ENCODE measurements at places on chromosomes 6 and 20.
A peak's percentile ranks its signal among the peaks of the same experiment; 100 is the strongest.

DNA sequence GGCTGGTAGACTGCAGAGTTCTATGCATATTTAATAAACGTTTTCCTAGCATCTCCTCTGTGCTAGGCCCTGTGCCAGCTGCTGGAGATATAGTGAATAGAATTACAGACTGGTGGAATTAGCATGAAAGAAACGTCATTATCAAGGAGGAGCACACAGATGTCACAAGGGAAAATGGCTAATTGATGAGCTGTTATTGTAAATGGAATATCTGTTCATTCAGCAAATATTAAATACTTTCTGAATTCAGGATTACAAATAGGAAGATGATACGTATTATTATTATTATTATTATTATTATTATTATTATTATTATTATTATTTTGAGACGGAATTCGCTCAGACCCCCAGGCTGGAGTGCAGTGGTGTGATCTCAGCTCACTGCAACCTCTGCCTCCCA lies 1.2 kb downstream of the AAR2 start:
- no peak for DNase-seq

- peak; percentile 56 for DNase-seq
Observed at GRCh38 chr20:25309395-25310267, 61.7 kb downstream of the PYGB start.

DNA sequence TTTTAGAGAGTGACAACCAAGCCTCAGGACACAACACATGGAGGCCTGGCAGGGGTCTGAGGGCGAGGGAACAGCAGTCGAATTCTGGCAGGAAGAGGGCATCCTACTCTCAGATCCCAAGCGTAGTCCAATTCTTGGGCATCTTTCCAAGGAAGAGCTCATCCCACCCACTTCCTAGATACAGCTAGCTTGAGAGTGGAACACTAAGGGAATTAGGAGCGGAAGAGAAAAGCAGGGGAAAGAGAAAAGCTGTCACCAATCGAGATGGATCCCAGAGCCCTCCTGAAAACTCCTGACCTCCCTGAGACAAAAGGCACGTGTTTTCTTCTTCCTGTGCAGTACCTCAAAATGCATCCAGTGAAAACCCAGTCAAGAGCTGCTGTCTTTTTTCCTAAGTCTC lies 67.1 kb downstream of the GFOD1 start:
- no peak for DNase-seq

GRCh38 chr6:12371151-12371550 lies 81.0 kb downstream of the EDN1 start:
- DNase-seq = no peak

Measured in BJ (cell line).